GM04504 (cell line): ENCODE measurements at places on chromosomes 7 and 10.

GRCh38 chr10:103397191-103397825, 882 bp downstream of the PDCD11 start:
- no peak for DNase-seq

GRCh38 chr7:68148440-68148839, 1151.8 kb downstream of the TYW1 start:
- no peak for DNase-seq

DNA sequence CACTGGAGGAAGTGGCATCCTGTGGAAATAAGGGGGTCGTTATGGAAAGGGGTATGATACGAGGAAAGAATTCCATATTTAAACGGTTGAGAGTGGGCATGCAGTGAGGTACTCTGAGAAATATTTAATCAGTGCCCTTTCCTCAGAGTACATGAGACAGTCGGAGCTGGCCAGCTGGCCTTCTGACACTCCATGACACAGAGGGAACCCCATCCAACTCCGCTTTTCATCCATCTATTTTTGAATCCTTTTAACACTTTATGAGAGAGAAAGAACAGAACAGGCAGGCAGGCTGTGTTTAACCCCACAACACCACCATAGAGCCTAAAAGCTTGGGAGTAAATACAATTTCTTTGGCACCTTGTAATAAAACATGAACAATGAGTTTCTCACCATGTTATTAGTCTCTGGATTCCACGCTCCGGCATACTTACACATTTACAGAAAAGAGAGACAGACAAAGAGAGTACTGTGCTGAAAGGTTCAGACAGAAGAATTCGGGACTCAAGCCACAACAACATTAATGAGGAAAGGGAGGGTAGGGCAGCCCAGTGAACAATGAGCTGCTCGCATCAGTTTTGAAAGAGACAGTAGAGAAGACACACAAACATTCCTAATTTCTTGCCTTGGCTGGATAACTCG, 124.2 kb upstream of the PDLIM1 start:
- DNase-seq, result no peak

DNA sequence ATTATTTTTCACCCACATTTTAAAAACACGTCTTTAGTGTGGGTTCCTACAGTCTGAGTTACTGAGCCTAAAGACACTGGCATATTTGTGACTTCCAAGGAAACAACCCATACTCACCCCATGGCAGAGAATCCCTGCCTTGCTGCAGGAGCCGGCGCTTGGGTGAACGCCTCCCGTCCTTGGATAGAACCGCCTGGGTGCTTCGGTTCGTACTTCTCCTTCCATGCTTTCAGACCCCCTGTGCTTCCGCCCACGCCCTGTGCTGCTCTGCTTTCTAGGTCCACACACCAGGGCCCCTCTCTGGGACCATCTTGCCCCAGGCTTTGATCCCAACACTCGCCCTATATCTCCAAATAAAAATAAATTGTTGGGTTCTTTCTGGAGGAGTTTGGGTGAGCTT, 125.8 kb downstream of the PTPRN2 start:
- no peak for DNase-seq

GRCh38 chr10:51932530-51932929, 233.1 kb upstream of the CSTF2T start:
- no peak for DNase-seq

DNA sequence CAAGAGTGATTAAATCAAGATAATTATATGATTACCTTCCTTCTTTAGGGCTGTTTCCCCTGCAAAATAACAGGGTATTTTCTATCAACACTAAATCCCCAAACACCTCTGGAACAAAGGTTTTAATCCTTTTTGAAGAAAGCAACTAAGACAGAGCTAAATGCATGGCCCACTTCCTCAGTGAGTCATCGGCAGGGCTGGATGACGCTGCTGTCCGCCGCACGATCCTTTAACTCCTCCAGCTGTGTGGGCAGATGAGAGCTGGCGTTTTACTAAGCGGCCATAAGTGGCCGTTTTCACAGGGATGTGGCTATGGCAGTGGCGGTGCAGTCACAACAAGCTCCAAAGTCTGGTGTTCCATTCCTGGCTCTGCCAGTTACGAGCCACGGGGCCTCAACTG, 76.0 kb upstream of the C1QL3 start:
- DNase-seq, result no peak

DNA sequence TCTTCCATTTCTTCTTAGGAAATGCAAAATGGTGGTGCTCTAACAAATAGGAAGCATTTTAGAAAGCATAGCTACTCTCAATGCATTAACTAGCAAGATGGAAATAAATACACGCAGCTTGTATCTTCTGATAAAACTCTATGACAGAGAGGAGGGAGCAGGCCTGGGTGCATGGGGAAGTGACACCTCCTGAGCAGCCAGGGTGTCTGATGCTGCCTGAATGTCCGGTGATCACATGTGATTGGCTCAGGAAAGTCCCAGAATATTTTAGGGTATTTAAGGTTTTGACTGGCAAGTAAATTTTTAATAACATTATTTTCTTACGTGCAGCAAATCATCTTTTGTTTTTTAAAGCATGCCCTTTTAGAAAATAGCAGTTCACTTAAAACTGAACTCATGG, 261.0 kb upstream of the KLF6 start:
- no peak for DNase-seq

DNA sequence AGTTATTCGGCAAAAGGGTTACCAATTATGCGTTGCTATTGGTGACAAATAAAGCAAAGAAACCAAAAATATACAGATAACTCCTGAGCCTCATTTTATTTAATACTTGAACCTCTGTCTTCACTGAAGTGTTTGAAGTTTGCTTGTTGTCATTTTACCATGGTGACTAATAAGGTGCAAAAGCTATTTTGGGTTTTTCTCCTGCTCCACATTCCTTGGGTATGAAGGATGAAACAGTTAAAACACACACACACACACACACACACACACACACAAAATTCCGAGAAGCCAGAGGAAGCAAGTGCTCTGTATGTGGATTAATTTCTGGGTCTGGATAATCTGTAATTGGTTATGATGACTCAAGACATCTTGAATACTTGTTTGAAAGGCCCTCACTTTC, 246.5 kb downstream of the COBL start:
- no peak for DNase-seq

DNA sequence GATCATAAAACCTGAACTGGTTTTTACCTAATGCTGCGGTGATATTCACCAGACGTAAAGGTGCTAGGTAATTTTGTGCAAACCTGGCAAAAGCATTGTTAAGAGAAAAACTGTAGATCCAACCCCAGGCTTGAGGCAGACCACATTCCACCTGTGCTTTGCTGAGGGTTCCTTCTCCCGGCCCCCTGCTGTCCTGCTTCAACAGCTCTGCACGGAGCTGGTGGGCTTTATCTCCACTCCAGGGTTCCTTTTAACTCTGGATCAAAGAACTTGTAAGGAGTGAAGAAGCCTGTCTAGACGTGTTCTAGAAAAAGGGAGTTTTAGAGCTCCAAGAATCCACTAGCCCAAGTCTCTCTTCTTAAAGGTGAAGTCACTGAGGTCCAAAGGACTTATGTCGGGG, 87.5 kb upstream of the NMT2 start:
- no peak for DNase-seq

DNA sequence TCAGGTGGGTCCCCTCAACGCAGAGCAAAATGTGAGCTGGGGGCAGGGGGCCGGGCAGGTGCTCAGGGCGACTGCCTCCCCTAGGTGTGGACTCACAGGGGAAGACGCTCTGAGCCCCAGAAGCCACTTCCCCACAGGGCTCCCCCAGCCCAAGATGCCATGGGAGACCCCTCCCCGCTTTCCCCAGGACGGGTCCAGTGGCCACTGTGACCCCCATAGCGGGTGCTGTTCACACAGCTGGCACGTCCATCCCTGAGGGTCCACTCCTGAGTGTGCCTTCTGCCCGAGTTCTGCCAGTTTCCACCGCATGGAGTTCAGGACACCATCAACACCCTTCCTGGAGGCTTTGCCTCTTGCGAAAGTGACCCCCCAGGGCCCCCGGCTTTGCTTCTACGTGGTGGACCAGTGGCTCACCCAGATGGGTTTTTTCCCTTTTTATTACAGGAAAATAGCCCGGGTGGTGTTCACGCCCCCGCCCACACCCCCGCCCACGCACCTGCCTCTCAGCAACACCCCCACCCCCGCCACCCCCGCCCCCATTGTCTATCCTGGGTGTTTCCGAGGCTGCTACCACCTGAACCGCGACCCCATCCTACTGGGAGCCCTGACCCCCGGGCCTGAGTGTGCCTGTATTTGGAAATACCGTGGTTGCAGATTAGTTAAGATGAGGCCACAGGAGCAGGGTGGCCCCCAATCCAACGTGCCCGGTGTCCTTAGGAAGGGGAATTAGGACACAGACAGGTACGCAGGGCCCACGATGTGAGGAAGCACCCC, 32.0 kb downstream of the ADAP1 start:
- DNase-seq, result no peak

DNA sequence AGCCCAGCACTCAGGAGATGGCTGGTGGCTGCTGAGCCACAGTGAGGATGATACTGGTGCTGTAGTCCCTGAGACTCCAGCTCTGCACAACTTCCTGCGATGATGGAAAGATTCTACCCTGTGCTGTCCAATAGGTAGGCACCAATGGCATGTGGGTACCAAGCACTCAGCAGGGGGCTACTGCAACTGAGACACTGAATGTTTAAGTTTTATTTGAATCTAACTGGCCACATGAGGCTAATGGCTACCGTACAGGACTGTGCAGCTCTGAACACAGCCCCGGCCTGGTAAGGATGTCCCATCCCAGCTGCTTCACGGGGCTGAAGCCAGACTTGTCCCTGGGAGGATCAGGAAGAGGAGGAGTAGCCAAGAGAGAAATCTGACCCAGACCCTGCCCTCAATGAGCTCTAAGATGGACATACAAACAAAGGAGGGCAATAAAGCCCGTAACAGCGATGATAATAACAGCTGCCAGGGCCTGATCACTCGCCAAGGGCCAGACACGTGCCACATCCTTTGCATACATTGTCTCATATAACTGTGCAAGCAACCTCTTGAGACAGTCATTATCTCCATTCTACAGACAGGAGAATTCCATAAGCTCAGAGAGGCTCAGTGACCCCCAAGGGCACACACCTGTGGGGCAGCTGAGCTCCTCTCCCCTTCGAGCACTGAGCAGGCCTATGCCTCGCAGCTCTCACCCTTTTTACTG, 3.8 kb downstream of the GPRIN2 start:
- DNase-seq, result no peak

- DNase-seq, result no peak
These were observed 7.5 kb downstream of the EBLN1 start for GRCh38 chr10:22210267-22210666.

DNA sequence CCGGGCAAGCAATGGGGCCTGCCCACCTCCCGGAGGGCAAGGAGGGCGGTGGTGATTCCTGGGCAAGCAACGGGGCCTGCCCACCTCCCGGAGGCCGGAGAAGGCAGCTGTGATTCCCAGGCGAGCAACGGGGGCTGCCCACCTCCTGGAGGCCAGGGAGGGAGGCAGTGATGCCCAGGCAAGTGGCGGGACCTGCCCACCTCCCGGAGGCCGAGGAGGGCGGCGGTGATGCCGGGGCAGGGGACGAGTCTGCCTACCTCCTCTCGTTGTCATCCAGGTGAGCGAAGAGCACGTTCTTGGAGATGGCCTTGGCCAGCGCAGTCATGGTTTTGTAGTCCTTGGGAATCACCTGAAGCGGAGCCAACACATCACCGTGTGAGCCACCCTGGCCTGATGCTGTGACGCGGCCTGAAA, 49.5 kb upstream of the DNAAF5 start:
- DNase-seq, result no peak

DNA sequence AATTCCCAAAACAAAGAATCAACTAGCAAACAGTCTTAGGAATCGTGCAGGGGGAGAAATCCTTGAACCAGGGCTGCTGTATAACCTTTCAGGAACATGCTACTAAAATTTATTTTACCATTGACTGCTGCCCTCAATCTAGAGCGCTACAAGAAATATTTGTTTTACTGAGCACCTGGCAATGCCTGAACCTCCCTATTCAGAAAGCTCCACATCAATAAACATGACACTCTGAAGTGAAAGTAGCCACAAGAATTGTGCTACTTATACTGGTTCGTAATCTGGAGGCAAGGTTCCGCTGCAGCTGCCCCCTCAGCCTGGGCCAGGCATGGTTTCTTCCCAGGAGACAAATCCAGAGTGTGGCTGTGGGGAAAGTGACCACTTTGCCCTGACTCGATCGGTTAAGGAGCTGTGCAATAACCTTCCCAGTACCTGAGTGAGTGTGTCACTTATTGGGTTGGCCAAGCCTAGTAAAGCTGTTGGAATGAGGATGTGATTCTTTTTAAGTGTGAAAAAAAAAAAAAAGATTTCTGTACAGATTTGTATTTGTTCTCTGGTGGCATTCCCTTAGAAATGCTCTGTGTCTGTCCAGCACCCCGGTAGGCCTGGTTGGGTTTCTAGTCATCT, 7.7 kb downstream of the VWA2 start:
- no peak for DNase-seq

DNA sequence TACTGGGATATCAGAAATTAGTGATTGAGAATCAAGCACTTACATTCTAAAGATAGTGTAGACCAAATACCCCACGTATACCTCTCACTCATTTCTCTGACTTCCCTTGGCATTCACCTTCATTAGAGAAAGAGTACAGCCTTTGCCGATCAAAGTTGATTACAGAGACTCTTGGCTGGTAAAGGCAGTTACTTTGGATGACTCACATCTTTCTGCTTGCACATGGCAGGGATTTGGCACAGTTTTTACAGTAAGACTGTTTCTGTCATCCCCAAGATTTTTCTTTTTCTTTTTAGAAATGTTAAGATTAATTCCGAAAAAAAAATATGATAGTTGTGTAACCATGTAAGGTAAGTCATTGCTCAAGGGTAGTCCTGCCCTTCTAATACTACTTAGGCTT, 143.0 kb downstream of the TSPAN12 start:
- DNase-seq, result no peak

DNA sequence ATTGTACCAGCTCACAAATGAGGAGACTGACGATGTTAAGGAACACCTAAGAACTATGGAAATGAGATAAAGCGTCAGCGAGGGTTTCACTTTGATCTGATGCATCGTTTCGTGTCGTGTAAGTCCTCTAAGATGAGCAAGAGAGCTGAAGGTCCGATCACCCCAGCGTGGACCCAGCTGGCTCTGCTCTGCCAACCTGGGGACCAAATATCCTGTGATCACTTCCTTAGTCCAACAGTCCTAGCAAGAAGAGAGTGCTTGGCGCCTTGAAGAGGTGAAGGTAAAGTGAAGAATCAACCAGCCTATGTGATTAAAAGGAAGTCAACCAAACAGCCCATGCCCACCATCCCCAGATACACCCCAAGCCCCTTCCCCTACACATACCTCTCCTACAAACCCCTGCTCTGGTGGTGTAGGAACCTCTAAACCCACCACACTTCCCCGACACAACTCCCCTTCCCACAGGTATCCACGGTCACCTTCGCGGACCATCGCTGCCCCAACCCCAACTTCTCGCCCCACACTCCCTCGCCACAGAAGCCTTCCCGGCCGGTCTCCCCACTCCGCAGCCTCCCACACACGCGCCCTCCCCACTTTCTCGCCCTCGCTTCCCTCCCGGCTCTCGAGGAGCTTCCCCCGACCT, 722 bp downstream of the UPF2 start:
- no peak for DNase-seq

DNA sequence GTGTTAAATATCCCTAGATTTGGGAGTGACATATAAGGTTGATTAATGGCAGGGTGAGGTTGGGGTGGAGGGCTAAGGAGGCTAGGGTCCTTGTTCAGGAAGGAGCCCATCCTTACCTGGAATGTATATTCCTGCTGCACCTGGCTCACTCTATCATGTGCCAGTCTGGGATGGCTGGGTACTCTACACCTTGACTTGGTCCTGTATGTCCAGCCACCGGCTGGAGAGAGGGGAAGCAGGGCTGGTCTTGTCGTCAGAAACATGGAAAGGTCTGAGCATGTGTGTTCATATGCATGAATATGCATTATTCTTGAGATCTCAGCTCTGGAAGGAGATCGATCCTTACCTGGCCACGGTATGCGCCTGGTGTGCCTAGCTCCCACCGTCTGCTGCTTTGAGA, 33.2 kb downstream of the TMEM270 start:
- DNase-seq, result no peak
